ENCODE measurements at places on chromosomes 16 and 17.
A peak's percentile ranks its signal among the peaks of the same experiment; 100 is the strongest.

DNA sequence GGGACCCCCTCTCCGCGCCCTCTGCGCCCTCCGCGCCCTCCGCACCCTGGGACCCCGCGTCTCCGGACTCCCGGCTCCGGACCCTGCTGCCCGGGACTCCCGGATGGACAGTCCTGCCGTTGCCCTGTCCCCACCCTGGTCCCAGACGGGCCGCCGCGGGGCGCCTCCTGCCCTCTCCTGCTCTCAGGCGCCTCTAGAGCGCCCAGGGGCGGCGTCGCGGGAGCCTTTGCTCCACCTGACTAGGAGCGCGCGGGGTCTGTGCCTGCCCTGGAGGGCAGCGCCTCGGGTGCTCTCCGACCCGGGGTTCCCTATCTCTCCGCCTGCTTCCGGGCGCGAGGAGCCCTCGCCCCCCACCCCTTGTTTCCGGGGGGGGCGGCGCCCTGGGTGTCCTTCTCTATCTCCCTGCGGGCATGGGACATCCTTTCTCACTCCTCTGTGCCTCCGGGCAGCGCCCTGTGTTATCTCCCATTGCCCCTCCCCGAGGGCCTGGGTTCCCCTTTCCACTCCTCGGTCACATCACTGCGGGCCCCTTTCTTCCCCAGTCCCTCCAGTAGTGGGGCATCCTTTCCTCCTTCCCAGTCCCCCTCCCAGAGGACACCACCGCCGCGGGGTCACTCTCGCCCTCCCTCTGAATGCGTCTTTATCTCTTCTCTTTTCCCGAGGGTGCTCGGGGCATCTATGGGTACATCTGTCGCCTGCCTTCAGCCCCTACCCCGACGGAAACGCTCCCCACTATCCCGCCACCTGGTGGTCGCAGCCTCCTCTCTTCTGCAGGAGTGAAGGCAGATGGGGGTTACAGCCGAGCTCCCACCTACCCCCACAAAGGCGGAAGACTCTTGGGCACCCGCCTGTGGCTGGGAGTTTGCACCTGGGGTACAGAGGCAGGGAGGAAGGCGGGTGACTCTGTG is 875 bp downstream of the PRKCB start:
- DNase-seq: peak; percentile 44

DNA sequence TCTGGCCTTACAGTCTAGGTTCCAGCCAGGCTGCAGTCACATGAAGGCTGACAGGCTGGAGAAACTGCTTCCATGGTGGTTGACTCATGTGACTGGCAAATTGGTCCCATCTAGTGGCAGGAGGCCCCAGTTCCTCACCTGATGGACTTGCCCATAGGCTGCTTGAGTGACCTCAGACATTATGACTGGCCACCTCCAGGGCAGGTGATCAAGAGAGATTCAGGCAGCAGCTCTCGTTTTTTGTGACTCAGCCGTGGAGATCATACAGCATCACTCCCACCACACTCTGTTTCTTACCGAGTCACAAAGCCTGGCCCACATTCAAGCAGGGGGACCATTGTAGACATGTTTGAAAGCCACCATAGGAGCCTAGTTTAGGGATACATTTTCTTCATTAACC is 34.5 kb downstream of the SIAH1 start:
- DNase-seq: no peak

- DNase-seq: no peak
Measured at GRCh38 chr17:10059684-10060211, 138.7 kb downstream of the GAS7 start.

DNA sequence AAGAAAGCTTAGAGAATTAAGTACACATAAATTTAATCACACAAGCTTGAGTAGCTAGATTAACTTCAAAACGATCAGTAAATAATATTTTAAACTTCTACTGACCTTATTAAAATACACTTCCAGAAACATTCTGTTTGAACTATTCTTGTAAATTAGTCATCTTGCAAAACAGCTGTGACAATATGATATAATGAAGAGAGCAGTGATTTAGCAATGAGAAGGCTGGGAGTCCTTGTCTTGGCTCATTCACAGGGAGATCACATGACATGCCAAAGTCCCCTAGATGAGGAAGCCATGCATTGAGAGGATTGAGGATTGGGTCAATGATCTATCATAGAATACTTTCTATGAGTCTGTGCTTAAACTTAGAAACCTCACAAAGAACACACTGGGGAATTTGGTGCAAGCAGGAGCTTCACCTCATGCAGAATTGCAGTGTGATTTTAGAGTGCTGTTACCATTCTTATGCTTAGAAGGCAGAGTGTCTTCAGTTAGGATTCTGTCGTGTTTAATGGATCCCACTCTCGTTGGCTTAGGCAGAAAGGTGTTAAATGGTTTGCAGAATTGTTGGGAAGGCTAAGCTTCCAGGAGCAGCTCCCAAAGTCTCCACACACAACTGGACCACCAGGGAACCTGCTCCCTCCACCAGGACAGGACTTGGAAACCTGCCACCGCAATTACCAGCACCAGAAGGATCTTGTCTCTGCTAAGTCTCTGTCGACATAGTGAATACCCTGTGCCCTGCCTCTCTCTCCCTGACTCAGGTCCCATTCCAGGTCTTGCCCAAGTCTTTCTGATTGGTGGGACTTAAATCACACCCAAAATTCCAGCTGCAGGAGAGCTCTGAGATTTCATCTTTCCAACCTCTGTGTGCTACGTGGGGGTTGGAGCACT is 87.1 kb downstream of the USP22 start:
- DNase-seq: no peak

DNA sequence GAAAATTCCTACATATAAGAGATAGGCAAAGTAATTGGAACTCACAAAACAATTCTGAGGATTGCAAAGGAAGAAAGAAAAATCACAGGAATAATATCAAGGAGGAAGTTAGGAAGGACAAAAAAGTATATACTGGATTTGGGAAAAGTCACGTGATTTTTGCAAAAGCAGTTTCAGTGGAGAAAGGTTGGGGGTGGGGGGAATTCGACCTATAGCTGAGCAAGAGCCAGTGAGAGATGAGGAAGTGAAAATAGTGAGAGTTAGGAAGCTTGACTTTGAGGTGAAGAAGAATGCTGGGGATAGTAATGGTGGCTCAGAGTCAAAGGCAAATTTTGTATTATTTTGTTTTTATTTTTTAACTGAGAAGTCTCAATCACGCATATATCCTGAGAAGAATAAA is 438.0 kb upstream of the PMFBP1 start:
- DNase-seq: no peak

DNA sequence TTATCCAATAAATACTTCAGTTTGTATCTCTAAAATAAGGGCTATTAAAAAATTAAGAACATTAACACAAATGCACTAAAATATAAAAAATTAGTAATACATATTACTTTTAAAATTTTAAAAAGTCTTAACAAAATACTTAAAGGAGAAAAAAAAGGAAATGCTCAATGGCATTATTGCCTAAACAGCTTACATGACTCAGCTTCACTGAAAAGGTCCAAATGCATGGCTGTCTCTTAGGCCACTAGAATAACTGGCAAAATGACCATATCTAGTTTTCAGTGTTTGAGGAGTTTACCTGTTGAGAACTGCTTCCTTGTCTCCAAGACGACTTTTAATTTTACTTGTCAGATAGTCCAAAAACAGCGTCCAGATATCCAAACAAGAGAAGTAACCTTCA is 66.0 kb downstream of the XPO6 start:
- no peak for DNase-seq

GRCh38 chr16:17302214-17302613 is 168.5 kb downstream of the XYLT1 start:
- DNase-seq: no peak

DNA sequence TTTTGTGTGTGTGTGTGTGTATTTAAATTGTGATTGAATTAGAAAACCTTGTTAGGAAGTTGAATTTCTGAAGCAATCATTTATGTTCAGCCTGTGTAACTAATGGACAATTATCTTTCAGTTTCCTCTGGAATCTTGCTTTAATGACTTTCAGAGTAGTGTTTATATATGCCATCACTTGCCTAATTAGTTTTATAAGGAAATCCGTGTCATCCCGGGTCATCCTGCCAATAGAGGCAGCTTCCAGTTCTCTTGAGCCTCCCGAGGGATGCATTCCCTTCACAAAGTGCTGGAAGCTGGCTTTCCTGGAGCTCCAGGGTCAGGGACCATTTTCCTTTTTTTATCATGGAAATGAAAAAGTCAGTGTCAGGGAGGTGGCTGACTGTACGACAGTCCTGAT is 42.9 kb downstream of the PRKCA start:
- DNase-seq: no peak

- no peak for DNase-seq
Measured at GRCh38 chr17:28773736-28774135, 29.9 kb downstream of the TRAF4 start.

DNA sequence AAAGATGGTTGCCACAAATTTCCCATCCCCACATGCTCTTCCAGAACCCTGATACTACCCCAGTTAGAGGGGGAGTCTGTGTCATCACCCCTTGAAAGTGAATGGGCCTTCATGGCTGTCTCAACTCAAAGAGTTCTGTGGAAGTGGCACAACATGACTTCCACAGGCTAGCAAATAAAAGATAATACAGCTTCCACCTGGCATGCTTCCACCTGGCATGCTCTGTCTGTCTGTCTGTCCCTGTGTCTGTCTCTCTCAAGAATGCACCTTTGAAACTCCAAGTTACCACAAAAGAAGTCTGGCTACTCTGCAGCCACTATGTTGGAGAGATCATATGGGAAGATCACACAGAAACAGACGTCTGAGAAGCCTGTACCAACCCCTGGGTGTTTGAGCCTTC is 35.0 kb downstream of the CFDP1 start:
- no peak for DNase-seq

DNA sequence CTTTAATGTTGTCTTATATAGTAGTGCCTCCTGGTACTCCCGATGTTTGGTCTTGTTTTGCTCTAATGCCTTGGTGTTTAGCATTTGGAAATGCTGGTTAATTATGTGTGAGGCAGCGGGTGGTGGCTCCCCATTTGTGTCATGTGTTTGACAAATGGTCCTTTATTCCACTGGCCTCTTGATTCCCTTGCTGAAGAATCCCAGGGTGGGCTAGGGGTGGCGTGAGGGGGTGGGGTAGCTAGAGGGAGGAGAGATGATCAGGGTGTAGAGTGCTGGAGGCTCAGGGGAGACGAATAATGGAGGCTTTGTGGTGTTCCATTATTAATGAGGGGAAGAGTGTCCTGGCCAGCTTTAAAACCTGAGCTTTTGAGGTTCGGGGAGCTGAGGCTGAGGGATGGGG is 5.4 kb downstream of the DYNLL2 start:
- no peak for DNase-seq

- no peak for DNase-seq
Measured at GRCh38 chr17:5077781-5078105, 524 bp upstream of the ZFP3 start.

GRCh38 chr16:21206550-21206949 is 4.8 kb downstream of the ZP2 start:
- DNase-seq: no peak

GRCh38 chr16:71499775-71500364 is 10.7 kb upstream of the ZNF19 start:
- DNase-seq: peak; percentile 6

DNA sequence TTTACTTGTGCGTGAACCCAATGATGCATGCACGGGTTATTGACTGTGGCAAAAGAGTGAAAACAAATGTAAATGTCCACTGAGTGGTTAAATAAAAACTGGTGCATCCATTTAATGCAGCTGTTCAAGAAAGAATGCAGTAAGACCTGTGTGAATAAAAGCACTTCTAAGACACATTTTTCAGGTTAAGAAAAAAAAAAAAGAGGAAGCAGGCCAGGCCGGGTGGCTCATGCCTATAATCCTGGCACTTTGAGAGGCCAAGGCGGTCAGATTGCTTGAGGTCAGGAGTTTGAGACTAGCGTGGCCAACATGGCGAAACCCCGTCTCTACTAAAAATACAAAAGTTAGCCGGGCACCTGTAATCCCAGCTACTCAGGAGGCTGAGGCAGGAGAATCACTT is 11.8 kb downstream of the CNGB1 start:
- DNase-seq: no peak
